ENCODE measurements at places on chromosomes 2 and 18.

DNA sequence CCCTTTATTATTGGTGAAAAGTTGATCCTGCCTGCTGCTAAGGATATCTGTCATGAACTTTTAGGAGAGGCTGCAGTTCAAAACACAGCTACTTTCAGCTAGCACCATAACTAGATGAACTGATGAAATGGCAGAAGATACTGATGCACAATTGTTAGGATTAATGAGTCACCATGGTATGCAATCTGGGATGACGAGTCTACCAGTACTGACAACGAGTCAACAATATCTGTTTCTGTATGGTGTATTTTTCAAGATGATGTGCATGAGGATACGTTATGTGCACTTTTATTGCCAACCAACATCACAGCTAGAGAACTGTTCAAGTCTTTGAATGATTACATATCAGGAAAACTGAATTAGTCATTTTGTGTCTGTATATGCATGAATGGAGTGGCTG lies 68.7 kb downstream of the NETO1 start:
- DNase-seq: no peak

- DNase-seq: no peak
These were observed 75.7 kb upstream of the CDCA7 start for GRCh38 chr2:173278794-173279526.

- DNase-seq: no peak
These were observed 104.4 kb downstream of the AFF3 start for GRCh38 chr2:100038011-100038410.

DNA sequence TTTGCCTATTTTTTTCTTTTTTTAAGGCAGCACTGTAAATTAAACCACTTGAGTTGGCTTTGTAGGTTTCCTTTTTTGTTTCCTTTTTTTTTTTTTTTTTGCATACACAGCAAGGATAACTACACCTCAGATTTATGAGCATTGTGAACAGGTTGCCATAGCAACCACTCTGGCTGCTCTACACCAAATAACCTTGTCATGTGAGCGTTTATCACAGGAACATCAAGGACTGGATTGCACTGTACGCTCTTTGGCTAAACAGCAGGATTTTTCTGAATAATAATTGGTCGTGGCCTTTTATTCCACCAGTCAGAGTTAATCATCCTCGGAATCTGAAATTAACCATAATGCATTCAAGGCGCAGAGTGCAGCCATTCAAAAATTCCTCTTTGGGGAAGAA lies 199.1 kb upstream of the SLC14A2 start:
- no peak for DNase-seq

- DNase-seq: no peak
These were observed 69.4 kb downstream of the ZDBF2 start for GRCh38 chr2:206343816-206344215.

GRCh38 chr2:39996653-39997080 lies 217.6 kb upstream of the THUMPD2 start:
- DNase-seq: no peak

- DNase-seq: no peak
These were observed 56.8 kb downstream of the POLR1A start for GRCh38 chr2:86048888-86049287.

- no peak for DNase-seq
These were observed 156.7 kb downstream of the SLC4A10 start for GRCh38 chr2:161780881-161781280.

- no peak for DNase-seq
These were observed 63.4 kb upstream of the ZBTB7C start for GRCh38 chr18:48472610-48473009.

DNA sequence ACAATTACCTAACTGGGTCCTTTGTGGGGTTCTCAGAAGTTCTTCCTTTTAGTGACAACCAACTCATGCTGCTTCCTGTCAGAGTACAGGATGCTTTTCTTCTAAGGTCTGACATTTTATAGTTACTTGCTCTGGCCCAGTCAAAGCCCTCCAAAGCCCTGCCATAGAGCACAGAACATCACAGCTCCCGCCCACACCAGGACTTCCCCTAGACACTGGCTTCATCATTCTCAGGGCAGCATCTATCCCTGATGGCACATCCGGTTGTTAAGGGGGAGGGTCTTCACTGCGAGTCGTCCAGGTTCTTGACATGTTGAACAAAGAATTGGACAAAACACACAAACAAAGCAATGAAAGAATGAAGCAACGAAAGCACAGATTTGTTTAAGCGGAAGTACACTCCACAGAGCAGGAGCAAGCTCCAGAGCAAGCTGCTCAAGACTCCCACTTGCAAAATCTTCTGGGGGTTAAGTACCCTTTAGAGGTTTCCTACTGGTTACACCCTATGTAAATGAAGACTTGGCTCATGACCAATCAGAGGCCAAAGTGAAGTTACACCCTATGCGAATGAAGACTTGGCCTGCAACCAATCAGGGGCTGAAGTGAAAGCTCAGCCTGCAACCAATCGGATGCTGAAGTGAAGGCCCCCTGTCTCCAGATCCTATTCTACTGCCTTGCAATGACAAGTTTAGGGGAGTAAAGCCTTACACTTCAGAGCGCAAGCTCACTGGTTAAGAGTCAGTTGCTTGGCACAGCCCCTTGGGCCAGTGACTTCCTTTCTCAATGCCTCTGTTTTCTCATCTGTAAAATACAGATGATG lies 79.0 kb downstream of the HDAC4 start:
- DNase-seq: peak; percentile 75

GRCh38 chr18:79952456-79952995 lies 1.1 kb upstream of the SLC66A2 start:
- no peak for DNase-seq

GRCh38 chr2:168901003-168901402 lies at the start of gene G6PC2:
G6PC2 (plus strand) TSS chr2:168901291; CDS start chr2:168901332, 41 bp downstream.
- DNase-seq: no peak

GRCh38 chr2:8571301-8571791 lies 110.5 kb upstream of the ID2 start:
- no peak for DNase-seq

DNA sequence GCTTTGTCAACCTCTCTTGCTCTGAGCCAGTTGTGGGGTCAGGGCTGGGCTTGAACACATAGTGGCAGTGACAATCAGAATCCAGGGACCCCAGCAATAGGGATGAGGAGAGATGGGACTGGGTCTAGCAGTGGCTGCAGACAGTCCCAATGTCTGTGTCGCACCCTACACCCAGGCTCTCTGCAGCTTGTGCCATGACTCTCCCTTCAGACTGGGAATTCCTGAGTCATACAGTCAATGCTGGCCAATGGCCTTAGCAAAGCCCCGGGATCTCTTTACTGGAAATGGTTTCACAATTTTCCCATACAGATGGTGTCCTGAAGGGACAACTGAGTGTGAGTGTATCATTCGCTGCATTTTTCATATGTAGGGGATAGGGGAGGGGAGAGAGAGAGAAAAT lies 74.2 kb upstream of the CELF4 start:
- DNase-seq: no peak

DNA sequence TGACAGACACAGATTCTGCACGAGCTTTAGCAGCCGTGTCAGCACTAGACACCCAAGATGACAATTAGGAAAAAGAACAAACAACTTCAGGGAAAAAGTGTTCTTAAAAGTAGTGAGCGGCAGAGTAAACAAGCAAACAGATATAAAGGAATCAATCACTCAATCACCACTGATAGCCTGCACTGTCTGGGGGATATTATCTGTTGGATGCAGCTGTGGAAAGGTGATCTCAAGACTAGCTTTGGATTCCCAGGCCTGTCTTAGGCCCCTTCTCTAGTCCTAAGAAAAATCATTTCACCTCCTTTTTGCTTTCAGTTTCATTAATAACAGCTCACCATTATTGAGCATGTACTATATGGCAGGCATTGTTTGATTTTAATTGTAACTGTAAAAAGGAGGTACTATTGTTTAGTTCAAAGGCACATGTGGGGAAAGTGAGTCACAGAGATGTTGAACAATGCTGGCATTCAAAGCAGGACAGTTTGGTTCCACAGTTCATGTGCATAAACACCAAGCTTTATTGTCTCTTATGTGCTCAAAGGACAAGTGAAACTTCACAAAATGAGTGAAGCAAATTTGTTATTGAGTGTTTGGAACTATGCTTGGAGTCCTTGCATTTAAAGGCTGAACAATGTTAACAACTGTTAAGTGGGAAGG lies 147.3 kb upstream of the TCF4 start:
- no peak for DNase-seq

- no peak for DNase-seq
These were observed 6.2 kb downstream of the RAMP1 start for GRCh38 chr2:237865623-237866041.

- no peak for DNase-seq
These were observed 349.6 kb upstream of the KCNH7 start for GRCh38 chr2:163187995-163188655.

GRCh38 chr2:68565858-68566257 lies 77.5 kb upstream of the PROKR1 start:
- DNase-seq: no peak

GRCh38 chr2:109255654-109256053 lies 126.6 kb downstream of the SH3RF3 start:
- DNase-seq: no peak

DNA sequence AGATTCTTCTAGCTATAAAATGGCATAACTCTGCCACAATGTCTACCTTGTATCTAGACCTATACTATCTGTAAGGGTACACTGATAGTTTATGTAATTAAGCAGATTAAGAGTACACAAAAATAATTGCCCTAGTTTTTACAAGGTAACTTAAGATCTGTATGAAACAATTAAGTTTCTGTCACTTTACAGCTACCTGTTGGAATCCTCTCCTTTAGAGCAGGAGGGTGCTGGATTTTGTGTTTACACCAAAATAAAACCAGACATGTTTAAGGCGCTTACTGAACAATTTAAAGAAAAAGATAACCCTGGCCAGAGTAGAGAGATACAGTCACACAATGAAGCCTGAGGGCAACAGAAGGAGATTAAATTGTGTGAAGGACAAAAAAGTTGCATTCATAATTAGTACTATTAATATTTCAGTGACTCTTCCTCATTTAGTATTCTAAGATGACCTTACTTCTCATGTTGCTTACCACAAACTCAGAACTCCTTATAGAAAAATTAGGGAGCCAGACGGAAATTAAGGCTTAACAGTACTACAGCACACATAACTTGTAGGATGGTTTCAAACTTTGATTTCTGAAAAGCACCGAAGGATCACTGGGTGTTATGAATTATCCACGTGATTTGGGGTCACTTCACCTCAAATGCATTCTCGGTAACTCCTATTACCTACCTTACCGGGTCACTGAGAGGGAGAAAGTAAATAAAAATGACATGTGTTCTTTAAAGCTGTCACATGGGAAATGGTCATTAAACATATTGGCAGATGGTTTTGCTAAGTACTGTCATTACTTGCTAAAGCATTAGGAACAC lies 1.0 kb downstream of the DARS1 start:
- no peak for DNase-seq

- DNase-seq: no peak
These were observed 374.2 kb upstream of the MAP2 start for GRCh38 chr2:209049608-209050007.

- DNase-seq: peak; percentile 29
These were observed 216.7 kb upstream of the STON1 start for GRCh38 chr2:48313036-48313877.

GRCh38 chr2:8061219-8061618 lies 620.6 kb upstream of the ID2 start:
- no peak for DNase-seq

- DNase-seq: no peak
These were observed 186.8 kb upstream of the PGAP1 start for GRCh38 chr2:197113275-197113711.

DNA sequence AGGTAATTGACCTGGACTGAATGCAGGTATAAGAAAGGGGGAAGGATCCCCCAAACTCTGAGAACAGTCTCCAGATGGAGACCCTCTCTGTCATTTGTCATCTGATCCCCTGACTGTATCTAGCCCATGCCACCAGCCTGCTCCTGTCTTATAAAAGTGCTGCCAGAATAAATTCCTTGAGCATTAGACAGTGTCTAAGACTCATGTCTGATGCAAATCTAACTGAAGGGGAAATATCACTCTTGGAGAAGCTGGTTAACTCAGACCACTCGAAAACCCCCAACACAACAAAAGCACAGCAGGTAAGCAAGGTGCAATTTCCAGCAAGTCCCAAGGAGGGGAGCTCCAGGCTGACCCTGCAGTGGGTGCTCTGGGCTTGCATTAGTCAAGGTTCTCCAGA lies 40.9 kb upstream of the KDM3A start:
- DNase-seq: no peak

DNA sequence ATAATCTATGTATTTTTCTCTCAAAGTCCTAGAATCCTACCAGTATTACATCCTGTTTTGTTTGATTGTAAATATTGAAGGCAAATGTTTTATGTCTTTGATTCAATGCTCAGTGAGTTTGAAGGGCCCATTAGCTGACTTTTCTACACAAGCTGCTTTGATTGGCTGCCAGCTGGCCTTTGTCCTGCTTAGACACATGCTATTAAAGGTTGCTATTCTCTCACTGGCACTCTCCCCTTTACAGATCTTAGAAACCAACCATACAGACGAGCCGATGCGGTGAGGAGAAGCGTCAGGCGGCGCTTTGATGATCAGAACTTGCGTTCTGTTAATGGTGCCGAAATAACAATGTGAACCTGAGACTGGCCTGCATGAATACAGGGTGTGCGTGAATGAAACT lies 69.7 kb downstream of the PRPF40A start:
- no peak for DNase-seq

GRCh38 chr2:173741759-173742158 lies 223.4 kb downstream of the SP3 start:
- DNase-seq: no peak

- DNase-seq: no peak
These were observed 238.5 kb downstream of the WDR7 start for GRCh38 chr18:56889621-56890020.

DNA sequence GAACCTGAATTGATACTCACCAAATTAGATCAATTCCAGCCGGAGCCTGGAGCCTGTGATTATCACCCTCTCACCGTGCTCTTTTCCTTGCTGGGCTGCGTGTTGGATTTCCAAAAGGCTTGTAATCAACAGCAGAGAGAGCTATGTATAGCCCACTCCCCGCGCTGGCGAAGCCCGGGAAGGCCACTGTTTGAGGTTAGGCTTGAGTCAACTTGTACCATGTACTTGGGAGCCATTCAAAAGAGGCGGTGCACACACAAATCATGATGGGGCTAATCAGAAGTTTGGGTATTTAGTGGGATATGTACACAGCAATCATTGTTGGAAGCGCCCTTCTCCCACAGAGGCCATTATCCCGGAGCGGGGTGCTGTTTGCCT lies 151.6 kb downstream of the GLI2 start:
- no peak for DNase-seq

- no peak for DNase-seq
These were observed 31.3 kb upstream of the SLC25A52 start for GRCh38 chr18:31791817-31792579.

- no peak for DNase-seq
These were observed 241.9 kb downstream of the WDPCP start for GRCh38 chr2:63346411-63346810.

GRCh38 chr2:223586261-223586660 lies 15.9 kb downstream of the SCG2 start:
- DNase-seq: no peak

GRCh38 chr2:100875516-100876230 lies 55.7 kb downstream of the NPAS2 start:
- no peak for DNase-seq

- no peak for DNase-seq
These were observed 102.5 kb upstream of the NOSTRIN start for GRCh38 chr2:168699844-168700417.
